Fibroblast of skin of right biceps (primary cell): ENCODE measurements at places on chromosomes 7 and 10.
A peak's percentile ranks its signal among the peaks of the same experiment; 100 is the strongest.

DNA sequence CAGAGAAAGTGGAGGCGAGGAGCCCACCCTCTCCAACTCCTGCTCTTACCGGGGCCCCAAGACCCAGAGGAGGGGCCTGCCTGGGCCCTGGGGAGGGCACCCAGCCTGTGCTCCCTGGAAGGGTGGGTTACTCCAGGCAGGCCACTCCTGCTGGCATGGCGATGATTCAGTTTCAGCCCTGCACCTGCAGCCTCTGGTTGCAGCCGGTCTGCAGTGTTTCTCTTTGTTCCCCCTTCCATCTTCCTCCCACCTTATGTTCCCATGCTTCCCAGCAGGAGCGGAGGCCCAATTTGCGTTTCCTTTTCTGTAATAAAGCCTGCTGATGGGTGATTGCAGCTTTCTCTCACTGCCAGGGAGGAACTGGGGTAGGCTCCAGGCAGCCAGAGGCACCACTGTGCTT, 53.2 kb upstream of the FAM20C start:
- no peak for DNase-seq

GRCh38 chr7:154353355-154353767, 301.2 kb downstream of the DPP6 start:
- no peak for DNase-seq

- DNase-seq, result peak; percentile 27
Measured at GRCh38 chr7:21253740-21254687, 173.9 kb upstream of the SP4 start.

GRCh38 chr10:11959966-11960365, 82.6 kb downstream of the UPF2 start:
- no peak for DNase-seq

DNA sequence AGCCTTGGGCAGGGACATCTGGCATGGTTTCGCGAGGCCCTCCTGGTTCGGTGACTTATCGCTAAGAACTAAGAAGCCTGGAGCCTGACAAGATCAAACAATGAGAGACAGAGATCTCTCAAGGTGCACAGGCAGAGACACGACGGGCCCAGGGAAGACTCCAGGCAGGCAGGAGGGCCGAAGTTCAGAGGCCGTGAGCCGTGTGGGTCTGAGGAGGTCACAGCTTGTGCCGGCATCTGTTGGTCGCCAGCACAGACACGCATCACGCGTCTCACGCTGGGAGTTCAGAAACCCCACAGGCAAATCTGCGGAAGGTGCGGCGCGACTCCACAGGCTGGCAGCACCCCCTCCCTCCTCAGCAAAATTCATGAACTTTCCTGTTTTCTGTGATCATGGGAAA, 314.0 kb downstream of the DNAJB6 start:
- DNase-seq, result no peak

DNA sequence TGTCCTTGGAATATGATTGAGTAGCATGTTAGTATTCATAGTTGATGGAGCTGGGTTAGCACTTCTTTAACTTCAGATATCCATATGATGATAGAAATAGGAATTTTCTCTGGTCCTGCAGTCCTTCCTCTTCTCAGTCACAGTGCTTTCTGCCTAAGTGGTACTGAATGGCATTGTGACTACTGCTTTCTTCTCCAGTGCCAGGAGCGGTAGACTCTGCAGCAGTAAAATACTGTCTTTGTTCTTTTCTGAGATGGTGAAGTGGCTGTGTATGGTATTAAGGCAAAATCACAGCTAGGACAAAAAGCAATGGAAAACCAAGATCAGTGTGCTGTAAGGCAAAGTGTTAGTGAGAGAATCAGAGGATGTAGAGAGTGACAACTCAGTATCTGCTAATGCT, 46.6 kb downstream of the C1GALT1 start:
- no peak for DNase-seq
